Testis (tissue), 5 donors: ENCODE measurements at places on chromosomes 2 and 18. TPM values are rescaled to one million over a fixed set of nuclear protein-coding genes. Genes with fewer than 3 reads are reported as not detected.
A peak's percentile ranks its signal among the peaks of the same experiment; 100 is the strongest.

The ITGB6 gene
- 0.12 TPM for total RNA-seq

DNA sequence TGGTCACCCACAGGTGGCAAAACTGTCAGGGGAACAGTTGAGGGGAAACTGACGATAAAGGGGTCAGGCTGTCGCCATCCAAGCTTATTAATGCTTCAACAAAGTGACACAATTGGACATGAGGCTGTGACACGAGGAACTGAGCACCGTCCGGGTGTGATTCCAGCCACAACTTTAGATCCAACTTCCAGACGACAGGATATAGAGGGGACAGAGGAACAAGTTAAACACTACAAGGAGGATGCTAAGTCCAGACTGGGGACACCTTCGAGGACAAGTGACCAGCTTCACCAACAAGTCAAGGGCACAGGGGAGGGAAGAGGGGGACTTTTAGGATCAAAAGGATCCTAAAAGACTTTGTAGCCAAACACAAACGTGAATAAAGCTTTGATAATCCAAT lies 23.8 kb downstream of the BOK start:
- no peak for DNase-seq
- peaks cover 13% of the 10 kb centered on the region for H3K4me1 ChIP-seq
- H3K4me3 ChIP-seq: no peak overlapping the region
- H3K36me3 ChIP-seq: no peaks in the 10 kb centered on the region

GRCh38 chr2:195027947-195028346 lies 629.1 kb upstream of the SLC39A10 start:
- H3K4me1 ChIP-seq: no peaks in the 10 kb centered on the region
- H3K36me3 ChIP-seq: no peaks in the 10 kb centered on the region
- no peak for DNase-seq
- no peak overlapping the region for H3K4me3 ChIP-seq
- H3K27ac ChIP-seq: no peak overlapping the region
- no peaks in the 10 kb centered on the region for H3K27me3 ChIP-seq

- no peak overlapping the region for H3K27ac ChIP-seq
- no peak overlapping the region for H3K4me3 ChIP-seq
- H3K27me3 ChIP-seq: no peaks in the 10 kb centered on the region
- H3K4me1 ChIP-seq: no peaks in the 10 kb centered on the region
- DNase-seq: no peak
Measured at GRCh38 chr2:147560810-147561535, 283.9 kb upstream of the ACVR2A start.

DNA sequence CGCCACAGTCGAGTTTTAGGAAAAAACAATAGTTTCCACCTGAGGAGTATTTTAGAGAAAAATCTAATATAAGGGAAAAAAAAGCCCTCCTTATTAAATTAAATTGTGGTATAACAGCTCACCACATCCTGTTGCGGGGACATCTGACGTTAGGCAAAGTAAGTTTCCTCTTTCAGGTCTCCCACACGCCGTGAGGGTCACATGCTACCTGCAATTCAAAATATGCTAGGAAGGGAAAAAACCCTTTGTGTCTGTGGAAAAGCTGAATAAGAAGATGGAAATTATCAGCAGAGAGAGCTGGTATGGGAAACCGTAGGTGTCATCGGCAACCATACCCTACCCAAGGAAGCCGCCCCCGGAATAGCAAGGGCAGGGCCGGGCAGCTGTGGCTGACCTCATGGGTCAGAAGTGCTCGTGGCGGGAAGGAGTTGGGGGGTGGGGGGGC lies 128.0 kb downstream of the NFATC1 start:
- H3K36me3 ChIP-seq: no peaks in the 10 kb centered on the region
- H3K4me3 ChIP-seq: no peak overlapping the region
- no peak overlapping the region for H3K27ac ChIP-seq
- peaks cover 3% of the 10 kb centered on the region for H3K4me1 ChIP-seq
- DNase-seq: peak; percentile 21

The DYNC2LI1 gene
- total RNA-seq: 48.8 TPM

- DNase-seq: no peak
- no peak overlapping the region for H3K27ac ChIP-seq
- no peaks in the 10 kb centered on the region for H3K27me3 ChIP-seq
- H3K4me1 ChIP-seq: no peaks in the 10 kb centered on the region
- H3K4me3 ChIP-seq: no peak overlapping the region
Measured at GRCh38 chr2:222563106-222563718, 92.7 kb downstream of the FARSB start.

- H3K4me3 ChIP-seq: no peak within 1 kb of the TSS
- H3K36me3 ChIP-seq: no peaks in the 10 kb centered on the region
- no peaks in the 10 kb centered on the region for H3K4me1 ChIP-seq
- H3K27ac ChIP-seq: no peak within 1 kb of the TSS
- DNase-seq: no peak
- H3K27me3 ChIP-seq: no peaks in the 10 kb centered on the region
Measured at GRCh38 chr2:158101384-158101926, at the start of gene UPP2. TSS of gene UPP2 (plus strand) at chr2:158101876. CDS start at chr2:158102064, 188 bp downstream.

The TOGARAM2 gene
- total RNA-seq: 3.5 TPM

- H3K36me3 ChIP-seq: no peaks in the 10 kb centered on the region
- no peak for DNase-seq
- H3K4me3 ChIP-seq: no peak overlapping the region
- peaks cover 4% of the 10 kb centered on the region for H3K4me1 ChIP-seq
- no peak overlapping the region for H3K27ac ChIP-seq
- no peaks in the 10 kb centered on the region for H3K27me3 ChIP-seq
Measured at GRCh38 chr18:36294031-36294430, 3.5 kb upstream of the FHOD3 start.

The GCG gene
- not detected for total RNA-seq

GRCh38 chr2:235449568-235449967 lies 44.3 kb upstream of the AGAP1 start:
- no peak overlapping the region for H3K4me3 ChIP-seq
- no peaks in the 10 kb centered on the region for H3K4me1 ChIP-seq

The CSRNP3 gene
- 5.3 TPM for total RNA-seq

The CXCR1 gene
- total RNA-seq: not detected

DNA sequence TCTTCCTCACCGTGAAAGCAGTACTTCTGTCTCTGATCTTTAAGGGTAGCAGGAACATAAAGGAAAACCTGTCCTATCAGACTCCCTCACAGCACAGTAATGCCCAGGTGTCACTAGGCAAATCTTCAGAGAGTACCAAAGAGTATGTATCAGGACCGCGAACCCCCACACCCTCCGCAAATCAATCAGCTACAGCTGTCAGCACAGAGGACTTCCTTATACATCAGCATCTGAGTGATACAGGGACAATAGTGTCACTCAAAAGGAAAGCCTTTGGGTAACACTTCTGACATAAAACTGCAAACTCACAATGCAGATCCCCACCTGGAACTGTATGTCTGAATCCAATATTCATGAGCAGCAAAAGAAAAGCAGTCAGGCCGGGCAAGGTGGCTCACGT lies 2.6 kb downstream of the AFG3L2 start:
- no peaks in the 10 kb centered on the region for H3K36me3 ChIP-seq
- DNase-seq: no peak
- H3K27me3 ChIP-seq: no peaks in the 10 kb centered on the region
- H3K4me3 ChIP-seq: no peak overlapping the region
- peaks cover 20% of the 10 kb centered on the region for H3K4me1 ChIP-seq

GRCh38 chr2:38432820-38433606 lies 55.9 kb upstream of the ATL2 start:
- H3K36me3 ChIP-seq: no peaks in the 10 kb centered on the region
- no peaks in the 10 kb centered on the region for H3K27me3 ChIP-seq
- DNase-seq: no peak
- H3K27ac ChIP-seq: no peak overlapping the region
- H3K4me1 ChIP-seq: peaks cover 10% of the 10 kb centered on the region

DNA sequence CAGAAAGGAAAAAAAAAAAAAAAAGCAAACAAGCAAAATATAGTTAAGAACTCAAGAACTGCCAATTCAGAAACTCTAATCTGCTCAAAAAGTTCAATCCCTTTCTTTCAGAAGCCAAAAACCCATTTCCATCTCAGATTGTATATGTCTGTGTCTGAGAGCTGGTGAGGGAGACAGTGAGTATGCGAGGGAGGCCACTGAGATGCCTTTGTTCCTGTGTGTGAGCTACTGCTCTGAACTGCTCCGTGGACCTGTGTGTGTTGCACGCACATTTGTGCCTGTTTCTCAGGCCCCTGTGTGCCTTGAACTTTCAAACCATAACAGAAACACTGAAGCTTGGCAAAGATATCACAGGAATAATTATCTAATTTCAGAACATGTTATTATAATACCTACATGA lies 2.5 kb upstream of the PKDCC start:
- H3K4me1 ChIP-seq: peaks cover 27% of the 10 kb centered on the region
- no peak overlapping the region for H3K4me3 ChIP-seq
- DNase-seq: no peak
- H3K27ac ChIP-seq: peak overlapping the region; percentile 32
- H3K27me3 ChIP-seq: no peaks in the 10 kb centered on the region

The TRIM43B gene
- total RNA-seq: 1.1 TPM

DNA sequence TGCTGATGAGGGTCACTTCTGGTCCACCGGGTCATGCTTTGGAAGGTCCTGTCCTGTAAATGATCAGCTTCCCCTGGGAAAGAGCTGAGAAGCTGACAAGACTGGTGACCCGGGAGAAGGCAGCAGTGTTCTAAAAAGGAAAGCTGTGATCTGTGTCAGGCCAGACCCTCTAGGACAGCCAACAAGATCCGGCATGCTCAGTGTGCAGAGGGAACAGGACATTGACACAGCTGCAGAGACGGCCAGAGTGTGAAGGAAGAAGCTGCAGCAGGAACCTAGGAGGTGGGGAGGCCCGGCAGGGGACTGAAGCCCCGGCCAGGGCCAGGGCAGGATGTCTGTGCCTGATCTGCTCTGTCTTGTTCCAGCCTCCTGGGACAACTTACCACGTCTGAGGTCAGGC lies 372.7 kb upstream of the ID2 start:
- H3K36me3 ChIP-seq: no peaks in the 10 kb centered on the region
- no peaks in the 10 kb centered on the region for H3K27me3 ChIP-seq
- H3K4me1 ChIP-seq: no peaks in the 10 kb centered on the region
- H3K4me3 ChIP-seq: no peak overlapping the region
- no peak overlapping the region for H3K27ac ChIP-seq
- no peak for DNase-seq

The RAPGEF4 gene
- 22.5 TPM for total RNA-seq

The NYAP2 gene
- 0.25 TPM for total RNA-seq

GRCh38 chr2:169071455-169071854 lies 2.1 kb downstream of the DHRS9 start:
- H3K4me3 ChIP-seq: no peak overlapping the region
- no peak overlapping the region for H3K27ac ChIP-seq
- no peaks in the 10 kb centered on the region for H3K36me3 ChIP-seq
- DNase-seq: no peak

The CCDC141 gene
- 17.8 TPM for total RNA-seq

- no peaks in the 10 kb centered on the region for H3K27me3 ChIP-seq
- H3K4me3 ChIP-seq: no peak overlapping the region
- H3K27ac ChIP-seq: peak overlapping the region; percentile 75
- no peaks in the 10 kb centered on the region for H3K36me3 ChIP-seq
Measured at GRCh38 chr2:64404002-64404731, 49.8 kb upstream of the LGALSL start.

The CFC1 gene
- total RNA-seq: 2.3 TPM

The SCG2 gene
- total RNA-seq: 0.31 TPM

The SRSF7 gene
- 104 TPM for total RNA-seq

DNA sequence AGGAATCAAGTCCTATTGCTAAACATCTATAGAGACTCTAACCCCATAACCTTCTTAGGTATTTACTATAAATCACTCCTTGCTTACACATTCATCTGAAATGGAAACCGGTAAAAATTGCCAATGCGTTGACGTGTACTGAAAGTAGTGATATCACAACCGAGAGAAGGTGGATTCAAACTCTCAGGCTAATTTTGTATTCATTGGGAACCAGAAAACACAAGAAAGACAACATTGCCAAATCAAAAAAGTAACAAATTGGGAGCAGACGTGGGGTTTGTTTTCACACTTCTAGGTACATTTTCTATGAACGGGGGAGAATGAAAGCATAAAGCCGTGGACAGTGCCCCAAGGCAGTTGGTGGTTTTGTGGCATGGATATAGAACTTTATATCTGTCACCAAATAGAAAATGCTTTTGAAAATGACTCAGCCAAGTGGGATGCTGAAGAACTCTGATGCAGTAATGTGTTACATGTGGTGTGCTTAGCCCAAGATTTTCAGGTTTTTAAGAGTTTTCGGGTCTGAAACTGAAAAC lies 155.1 kb upstream of the RASGRP3 start:
- no peaks in the 10 kb centered on the region for H3K27me3 ChIP-seq
- H3K4me3 ChIP-seq: no peak overlapping the region
- H3K36me3 ChIP-seq: no peaks in the 10 kb centered on the region
- DNase-seq: no peak

GRCh38 chr18:471716-472115 lies 28.8 kb downstream of the COLEC12 start:
- H3K27ac ChIP-seq: no peak overlapping the region
- peaks cover 11% of the 10 kb centered on the region for H3K4me1 ChIP-seq
- no peak for DNase-seq
- H3K36me3 ChIP-seq: no peaks in the 10 kb centered on the region

The PSMA8 gene
- total RNA-seq: 13.1 TPM

- no peak for DNase-seq
- no peak overlapping the region for H3K27ac ChIP-seq
- H3K27me3 ChIP-seq: no peaks in the 10 kb centered on the region
- H3K4me1 ChIP-seq: no peaks in the 10 kb centered on the region
- H3K4me3 ChIP-seq: no peak overlapping the region
Measured at GRCh38 chr2:31227711-31228125, 6.2 kb upstream of the EHD3 start.

GRCh38 chr18:13370995-13371625 lies 152.6 kb downstream of the LDLRAD4 start:
- DNase-seq: no peak
- H3K27me3 ChIP-seq: no peaks in the 10 kb centered on the region
- no peaks in the 10 kb centered on the region for H3K36me3 ChIP-seq
- H3K27ac ChIP-seq: no peak overlapping the region

DNA sequence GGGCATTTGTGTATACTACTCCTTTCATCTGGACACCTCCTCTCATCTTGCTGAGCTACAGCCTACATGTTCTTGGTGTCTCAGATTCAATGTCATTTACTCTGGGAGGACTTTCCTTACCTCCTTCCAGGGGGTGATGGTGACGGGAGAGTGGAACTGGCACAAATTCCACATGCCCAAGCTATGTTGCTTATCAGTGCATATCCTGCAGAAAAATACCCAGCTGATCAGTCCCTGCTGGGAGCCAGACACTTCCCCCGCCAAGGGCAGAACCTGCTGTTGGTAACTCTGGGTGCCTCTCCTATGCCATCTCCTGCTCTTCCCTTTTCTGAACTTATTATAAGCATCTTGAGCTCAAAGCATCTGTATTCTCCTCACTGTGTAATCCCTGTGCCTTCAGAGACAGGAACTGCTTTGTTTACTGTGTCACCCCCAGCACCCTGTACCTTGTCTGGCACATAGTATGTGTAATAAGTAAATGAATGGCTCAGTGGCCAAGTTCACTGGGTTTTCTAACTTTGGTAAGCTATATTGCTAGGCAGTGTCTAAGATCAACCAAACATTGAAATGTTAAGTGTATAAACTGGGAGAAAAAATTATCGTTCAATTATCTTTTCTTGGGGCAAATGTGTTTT lies 87.7 kb upstream of the LPIN2 start:
- no peak overlapping the region for H3K27ac ChIP-seq
- H3K4me3 ChIP-seq: no peak overlapping the region
- no peaks in the 10 kb centered on the region for H3K4me1 ChIP-seq
- H3K27me3 ChIP-seq: no peaks in the 10 kb centered on the region
- no peak for DNase-seq
